ENCODE measurements at places on chromosomes 16 and 17.

DNA sequence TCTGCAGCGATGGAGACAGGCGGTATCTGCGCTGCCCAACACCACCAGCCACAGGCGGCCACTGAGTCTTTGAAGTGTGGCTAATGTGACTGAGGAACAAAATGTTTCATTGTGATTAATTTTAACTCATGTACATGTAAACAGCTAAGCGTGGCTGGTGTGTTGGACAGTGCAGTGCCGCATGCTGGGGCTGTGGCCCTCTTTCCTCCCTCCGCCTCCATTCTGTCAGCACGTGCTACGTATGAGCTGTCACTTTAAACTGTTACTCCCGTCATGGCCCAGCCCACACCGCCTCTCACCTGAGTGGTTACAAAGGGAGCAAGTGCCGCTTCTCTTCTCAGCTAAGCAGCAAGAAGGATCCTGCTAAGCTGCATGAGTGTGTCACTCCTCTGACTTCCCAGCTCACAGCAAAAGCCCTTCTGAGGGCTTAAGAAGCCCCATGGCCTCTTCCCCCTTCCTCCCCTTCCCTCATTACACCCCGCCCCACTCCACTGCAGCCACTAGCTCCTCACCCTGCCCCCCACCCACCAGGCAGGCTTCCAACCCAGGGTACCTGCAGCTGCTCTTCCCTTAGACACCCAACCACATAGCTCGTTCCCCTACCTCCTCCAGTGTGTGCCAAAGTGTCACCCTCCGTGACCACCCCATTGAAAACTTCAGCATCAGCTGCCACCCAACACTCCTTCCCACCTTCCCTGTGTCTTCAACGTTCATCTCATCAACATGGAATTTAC, 15.0 kb downstream of the HASPIN start:
- DNase-seq = peak; percentile 44

DNA sequence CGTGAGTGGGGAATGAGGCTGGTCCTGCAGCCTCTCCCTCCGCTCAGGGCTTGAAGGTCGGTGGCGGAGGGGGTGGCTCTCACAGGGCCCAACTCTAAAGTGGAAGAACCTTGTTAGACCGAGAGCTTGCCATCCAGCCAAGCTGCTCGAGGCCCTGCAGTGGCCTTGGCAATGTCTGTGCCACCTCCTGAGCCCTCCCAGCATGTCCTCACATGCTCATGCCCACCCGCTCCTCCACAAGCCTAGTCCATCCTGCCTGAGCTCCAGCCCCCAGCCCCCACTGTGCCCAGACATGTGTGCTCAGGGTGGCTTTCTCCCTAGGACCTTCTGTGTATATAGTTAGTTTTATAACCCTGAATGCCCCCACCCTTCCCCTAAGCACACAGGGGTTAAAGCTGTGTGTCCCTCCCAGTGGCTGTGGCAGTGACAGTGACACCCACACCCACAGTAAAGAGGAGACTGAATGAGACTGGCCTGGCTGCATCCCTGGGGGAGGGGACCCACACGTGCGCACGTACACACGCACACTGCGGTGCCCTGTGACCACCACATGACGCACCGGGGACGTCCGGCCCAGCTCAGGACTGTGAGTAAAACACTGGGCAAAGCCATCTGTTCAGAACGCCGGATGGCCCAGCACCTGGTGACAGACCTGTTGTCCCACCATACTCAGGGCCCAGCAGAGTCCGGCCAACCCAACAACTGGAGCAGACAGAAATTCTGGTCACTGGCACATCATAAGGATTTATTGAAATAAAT, 15.6 kb downstream of the PDK2 start:
- DNase-seq = no peak

- no peak for DNase-seq
These were observed 118.1 kb downstream of the GSG1L start for GRCh38 chr16:27945233-27945973.

GRCh38 chr17:1270210-1271029, at the start of gene BHLHA9:
TSS of gene BHLHA9 (plus strand) at chr17:1270444. CDS start at chr17:1270564, 120 bp downstream.
- DNase-seq = peak; percentile 37

GRCh38 chr17:2549392-2550211, 37.9 kb upstream of the METTL16 start:
- DNase-seq = no peak

DNA sequence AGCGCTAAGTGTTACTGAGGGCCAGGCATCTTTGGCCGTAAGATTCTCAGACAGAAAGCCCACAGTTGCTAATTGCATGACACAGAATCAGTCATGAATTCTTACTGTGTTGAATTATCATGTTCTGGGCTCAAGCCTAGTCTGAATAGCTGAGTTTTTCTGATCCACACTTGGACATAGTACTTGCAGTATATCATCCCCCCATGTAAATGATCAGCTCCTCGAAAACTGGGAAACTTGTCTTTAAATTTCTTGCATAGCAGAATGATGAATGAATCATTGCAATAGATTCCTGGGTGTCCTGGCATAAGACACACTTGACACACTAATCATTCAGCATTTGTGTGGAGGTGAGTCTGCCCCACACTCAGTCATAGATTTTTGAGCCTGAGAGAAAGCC, 2.2 kb downstream of the MLYCD start:
- DNase-seq = no peak

GRCh38 chr16:49717689-49718088, 138.2 kb downstream of the ZNF423 start:
- DNase-seq = no peak

DNA sequence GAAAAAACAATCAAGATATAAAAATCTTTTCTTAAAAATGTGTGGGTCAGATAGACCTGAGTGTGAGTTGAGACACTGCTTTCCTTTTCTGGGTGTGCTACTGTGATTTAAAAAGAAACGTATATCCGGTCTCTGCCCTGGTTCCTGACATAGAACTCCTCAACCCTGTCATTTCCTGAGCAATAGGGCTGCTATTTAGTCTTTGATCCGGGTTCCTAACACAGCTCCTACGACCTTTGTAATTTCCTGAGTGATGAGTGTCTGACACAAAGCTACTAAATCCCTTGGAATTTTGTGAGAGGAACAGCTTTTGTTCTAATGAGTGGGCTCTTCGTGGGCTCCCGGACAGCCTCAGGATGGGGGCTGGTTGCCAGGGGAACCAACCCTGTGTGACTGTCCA, 93.9 kb upstream of the FA2H start:
- DNase-seq = no peak

DNA sequence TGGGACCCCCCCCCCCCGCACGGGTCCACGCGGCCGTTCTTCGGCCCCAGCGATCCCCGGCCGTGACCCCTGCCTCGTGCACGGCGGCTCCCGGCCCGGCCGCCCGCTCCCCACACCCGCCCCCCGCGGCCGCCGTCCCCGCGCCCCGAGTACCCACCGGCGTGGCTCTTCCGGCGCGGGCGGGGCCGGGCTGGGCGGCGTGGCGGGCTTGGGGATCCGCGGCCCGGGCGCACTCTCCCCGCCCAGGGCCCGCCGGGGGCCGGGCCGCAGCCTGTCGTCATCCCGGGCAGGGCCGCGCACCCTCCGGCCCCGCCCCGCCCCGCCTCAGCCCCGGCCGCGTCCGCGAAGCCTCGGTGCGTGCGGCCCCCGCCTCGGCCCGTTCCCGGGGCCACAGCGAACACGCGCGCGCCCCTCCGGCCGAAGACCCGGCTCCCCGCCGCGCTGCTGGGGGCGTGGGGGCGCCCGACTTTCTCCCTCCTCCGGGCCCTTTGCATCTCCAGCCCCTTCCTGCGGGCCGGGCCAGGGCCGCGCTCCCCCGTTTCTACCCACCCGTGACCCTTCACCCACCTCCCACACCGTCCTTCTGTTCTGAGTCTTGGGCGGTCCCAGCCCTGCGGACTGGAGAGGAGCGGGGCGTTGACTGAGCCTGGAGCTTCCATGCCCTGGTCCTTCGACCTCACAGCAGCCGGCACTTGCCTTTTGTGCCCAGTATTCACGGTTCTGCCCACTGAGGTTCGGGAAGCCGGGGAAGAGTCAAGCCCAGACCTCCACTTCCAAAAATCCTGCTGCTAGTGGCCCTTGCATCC, 840 bp downstream of the MYO1C start:
- peak; percentile 69 for DNase-seq

DNA sequence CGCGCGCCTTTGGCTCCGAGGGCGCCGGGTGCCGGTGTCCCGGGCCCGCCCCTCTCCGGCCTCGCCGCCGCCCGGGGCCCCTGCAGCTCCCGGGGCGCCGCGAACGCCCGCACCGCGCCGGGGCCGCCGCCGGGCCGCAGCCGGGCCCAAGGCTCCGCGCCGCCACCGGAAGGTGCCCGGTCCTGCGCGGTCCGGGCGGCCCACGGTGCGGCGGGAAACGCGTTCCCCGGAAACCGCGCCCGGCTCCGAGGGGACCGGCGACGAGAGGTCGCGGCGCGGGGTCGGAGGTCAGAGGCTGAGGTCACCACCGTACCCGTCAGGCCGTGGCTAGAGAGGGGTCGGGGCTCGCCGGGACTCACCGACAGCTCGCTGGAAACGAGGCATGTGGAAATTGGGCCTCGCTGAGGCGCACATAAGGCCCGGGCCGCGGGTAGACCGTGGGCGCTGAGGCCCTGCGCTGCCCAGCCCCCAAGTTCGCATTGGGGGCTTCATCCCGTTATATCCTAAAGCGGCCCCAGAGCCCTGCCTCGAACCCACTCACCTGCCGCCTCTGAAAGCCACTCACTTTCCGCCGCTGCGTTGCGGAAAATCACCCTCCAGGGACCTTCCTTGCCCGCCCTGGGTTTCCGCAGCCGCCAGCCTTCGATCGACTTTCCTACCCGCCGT, at the start of gene DUS1L:
Gene DUS1L, minus strand, starts transcription at position 167 of the 666 bp plus-strand sequence. CDS start 745 bp downstream, outside the sequence.
- peak; percentile 84 for DNase-seq

DNA sequence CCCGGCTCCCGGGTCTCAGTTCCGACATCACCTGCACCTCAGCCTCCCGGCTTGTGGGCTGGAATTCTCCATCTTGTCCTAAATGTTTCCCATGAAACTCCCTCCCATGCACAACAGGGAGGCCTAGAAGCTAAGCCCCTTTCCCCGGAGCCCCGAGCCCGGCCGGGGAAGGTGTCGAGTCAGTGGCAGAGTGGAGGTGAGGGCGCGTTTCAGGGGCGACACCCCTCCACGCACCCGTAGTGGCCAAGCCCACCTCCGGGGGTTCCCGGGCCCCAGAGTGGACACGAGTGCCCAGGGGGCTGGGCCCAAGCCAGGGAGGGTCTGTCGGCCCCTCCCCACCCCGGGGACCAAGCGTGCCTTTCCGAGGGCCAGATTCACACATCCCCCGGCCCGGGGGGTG, 25.0 kb upstream of the C1QTNF8 start:
- no peak for DNase-seq

DNA sequence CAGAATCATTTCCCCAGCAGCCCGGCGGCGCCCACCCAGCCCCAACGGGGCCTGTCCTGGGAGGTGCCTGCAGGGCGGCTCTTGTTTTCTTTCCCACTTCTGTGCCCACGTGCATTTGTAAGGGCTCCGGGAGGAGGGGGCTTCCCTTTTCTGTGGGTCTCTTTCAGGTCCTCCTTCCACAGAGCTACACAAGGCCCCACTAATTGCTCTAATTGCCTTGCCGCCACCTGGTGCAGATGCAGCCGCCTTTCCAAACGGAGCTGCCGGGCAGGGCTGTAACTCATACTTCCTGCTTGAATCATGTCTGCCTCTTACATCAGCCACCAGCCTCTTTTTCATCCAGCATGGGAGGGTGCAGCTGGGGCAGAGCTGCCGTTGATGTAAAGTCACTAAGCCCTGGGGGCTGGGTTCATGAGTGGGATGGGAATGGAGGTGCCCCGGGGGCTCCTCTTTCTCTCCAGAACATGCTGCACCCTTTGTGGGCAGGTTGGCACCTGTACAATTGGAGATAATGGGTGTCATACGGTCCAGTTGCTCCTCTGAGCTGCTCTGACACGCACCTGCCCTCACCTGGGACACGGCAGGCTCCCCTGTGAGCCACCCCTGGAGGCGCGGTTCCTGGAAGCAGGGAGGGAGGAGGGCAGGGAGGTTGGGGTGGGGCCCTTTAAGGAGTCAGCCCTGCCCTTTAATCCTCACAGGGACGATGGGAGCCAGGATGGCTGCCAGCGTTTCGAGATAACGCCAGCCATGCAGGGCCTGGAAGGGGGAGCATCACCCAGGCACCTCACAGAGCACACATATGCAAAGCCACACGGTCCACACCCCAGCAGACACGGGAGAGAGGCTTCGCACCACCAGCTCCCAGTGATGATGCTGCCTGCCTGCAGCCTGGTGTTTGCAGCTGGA, 41.1 kb upstream of the KLHDC4 start:
- peak; percentile 78 for DNase-seq

GRCh38 chr16:84450176-84450865, 54.1 kb downstream of the MEAK7 start:
- no peak for DNase-seq
